Fibroblast of the aortic adventitia (primary cell): ENCODE measurements at places on chromosomes 2 and 18. TPM values are rescaled to one million over a fixed set of nuclear protein-coding genes. Genes with fewer than 3 reads are reported as not detected.

TDRD15 gene
- total RNA-seq = not detected in 2 replicates

KLHL30 gene
- 0.09 and 0.33 TPM in 2 replicates for total RNA-seq

ESPNL gene
- total RNA-seq = 1.4 and 2.4 TPM in 2 replicates

NT5DC4 gene
- not detected in 2 replicates for total RNA-seq

FBXO41 gene
- total RNA-seq = 0.18 and 1.6 TPM in 2 replicates

DSEL gene
- 18.5 and 108 TPM in 2 replicates for total RNA-seq

G6PC2 gene
- not detected in 2 replicates for total RNA-seq

ARL4C gene
- total RNA-seq = 33.7 and 136 TPM in 2 replicates

ALPG gene
- not detected in 2 replicates for total RNA-seq

RAD51AP2 gene
- total RNA-seq = 0.09 TPM in 1 of 2 replicates, not detected in the other
